ENCODE measurements at places on chromosomes 16 and 17.

DNA sequence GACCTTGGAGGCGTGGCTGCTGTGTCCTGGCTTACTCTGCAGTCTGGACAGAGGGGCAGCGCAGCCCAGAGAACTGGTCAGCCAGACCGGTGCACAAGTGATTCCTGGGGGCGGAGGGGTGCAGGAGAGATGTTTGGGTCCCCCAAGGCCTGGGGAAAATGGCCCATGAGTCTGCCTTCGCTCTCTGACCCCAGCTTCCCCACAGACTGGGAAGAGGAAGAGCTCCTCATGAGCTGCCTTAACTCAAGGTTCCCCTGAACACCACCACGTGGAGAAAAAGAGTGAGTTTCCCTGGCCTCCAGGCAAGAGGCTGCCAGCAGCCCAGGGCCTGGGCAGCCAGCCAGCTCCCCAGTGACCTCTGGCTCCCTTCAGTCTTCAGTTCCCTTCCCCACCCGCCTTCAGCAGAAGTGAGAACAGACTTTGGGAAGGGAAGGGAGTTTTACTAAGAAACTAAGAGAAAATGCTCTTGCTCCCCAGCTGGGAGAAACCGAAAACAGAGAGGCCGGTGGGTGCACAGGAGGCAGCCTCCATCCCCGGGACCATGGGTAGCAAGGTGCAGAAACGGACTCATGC lies 2.0 kb upstream of the C17orf99 start:
- H3K27me3 ChIP-seq, result no peaks in the 10 kb centered on the region
- no peak for DNase-seq
- H3K27ac ChIP-seq, result peak overlapping the region; percentile 9
- H3K4me3 ChIP-seq, result no peak overlapping the region
- peaks cover 17% of the 10 kb centered on the region for H3K36me3 ChIP-seq
- H3K4me1 ChIP-seq, result peaks cover 18% of the 10 kb centered on the region

DNA sequence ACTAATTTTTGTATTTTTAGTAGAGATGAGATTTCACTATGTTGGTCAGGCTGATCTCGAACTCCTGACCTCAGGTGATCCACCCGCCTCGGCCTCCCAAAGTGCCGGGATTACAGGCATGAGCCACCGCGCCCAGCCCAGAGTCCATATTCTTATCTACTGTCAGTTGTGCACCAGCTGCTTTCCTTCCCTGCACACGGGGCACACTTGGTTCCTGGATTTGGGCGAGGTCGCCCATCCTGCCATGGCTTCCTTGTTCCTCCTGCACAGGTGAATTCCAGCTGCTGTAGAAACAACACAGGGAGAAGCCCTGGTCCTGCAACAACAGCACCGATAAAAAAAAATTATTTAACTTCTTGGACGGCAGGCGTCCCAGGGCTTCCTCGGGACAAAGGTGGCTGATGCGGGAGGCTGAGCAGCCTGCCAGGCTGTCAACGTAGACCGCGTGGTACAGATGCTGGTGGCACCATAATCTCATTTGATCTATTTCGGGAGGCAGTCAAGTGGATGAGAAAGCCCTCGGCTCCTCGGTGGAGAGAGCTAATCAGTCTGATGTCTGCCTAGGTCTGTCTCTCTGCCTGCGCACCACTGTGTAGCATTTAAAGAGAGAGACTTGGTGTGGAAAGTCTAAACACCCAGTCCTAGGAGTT lies 19.1 kb downstream of the RGS9 start:
- no peak overlapping the region for H3K4me3 ChIP-seq
- H3K36me3 ChIP-seq, result no peaks in the 10 kb centered on the region
- H3K27ac ChIP-seq, result no peak overlapping the region
- H3K4me1 ChIP-seq, result peaks cover 15% of the 10 kb centered on the region
- peaks cover 11% of the 10 kb centered on the region for H3K27me3 ChIP-seq
- DNase-seq, result no peak

DNA sequence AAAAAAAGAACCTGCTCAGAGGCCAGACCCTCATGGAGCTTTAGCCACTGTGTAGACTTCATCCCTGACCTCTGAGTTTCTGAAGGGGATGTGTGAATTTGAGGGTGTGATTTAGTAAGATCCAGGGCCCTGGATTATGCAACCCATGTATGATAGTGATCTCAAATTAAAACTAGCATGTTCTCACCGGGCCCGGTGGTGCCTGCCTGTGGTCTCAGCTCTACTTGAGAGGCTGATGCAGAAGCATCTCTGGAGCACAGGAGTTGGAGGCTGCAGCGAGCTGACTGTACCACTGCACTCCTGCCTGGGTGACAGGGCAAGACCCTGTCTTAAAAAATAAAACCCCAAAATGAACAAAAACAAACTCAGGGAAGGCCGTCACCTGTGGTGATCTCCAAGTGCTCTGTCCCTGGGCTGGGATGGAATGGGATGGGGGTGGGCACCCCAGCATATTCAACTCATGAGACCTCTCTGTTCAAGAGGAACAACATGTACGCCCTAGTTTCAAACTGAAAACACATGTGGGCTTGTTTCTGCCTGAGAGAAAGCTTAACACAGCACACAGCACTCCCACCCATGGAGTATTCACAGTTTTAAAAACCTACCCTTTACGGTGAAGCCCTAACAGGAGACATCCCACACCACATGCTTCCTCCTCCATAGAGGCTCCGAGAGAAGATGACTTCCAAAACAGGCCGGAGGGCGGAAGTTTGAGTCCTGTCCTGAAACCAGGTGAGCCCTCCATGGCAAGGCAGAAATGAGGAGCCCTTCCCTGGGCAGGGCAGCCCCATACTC lies 30.1 kb downstream of the GNPTG start:
- no peak overlapping the region for H3K27ac ChIP-seq
- no peaks in the 10 kb centered on the region for H3K27me3 ChIP-seq
- no peak overlapping the region for H3K4me3 ChIP-seq

DNA sequence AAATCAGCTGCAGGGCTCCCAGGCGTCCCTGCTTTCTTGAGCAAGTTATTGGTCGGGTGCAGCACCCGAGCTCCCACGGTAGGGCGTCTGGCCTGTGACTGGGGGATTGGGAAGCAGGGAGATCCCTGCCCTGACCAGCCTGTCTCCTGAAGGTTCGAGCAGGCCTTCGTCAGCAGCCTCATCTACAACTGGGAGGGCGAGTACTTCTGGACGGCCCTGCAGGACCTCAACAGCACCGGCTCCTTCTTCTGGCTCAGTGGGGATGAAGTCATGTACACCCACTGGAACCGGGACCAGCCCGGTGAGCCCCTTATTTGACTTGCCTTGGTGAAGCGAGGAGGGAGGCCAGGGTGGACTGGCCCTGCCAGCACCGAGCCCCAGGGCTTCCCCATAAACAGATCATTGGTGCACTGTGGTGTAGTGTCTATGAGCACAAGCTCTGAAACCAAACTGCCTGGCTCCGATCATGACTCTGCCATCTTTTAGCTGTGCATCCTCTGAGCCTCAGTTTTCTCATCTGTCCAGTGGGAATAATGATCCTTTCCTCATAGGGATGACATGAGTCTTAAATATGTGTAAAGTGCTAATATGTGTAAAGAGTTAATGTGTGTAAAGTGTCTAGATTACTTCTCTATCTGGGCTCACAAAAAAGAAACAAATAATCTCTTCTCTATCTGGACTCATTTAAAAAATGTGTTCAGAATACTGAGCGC lies 48.9 kb downstream of the MRC2 start:
- no peaks in the 10 kb centered on the region for H3K36me3 ChIP-seq
- no peak overlapping the region for H3K27ac ChIP-seq
- no peak overlapping the region for H3K4me3 ChIP-seq
- no peaks in the 10 kb centered on the region for H3K27me3 ChIP-seq
- H3K4me1 ChIP-seq, result no peaks in the 10 kb centered on the region

GRCh38 chr17:76132574-76133338 lies 8.3 kb downstream of the FOXJ1 start:
- no peak overlapping the region for H3K27ac ChIP-seq
- no peaks in the 10 kb centered on the region for H3K27me3 ChIP-seq
- H3K4me3 ChIP-seq, result no peak overlapping the region
- no peaks in the 10 kb centered on the region for H3K36me3 ChIP-seq
- peaks cover 16% of the 10 kb centered on the region for H3K4me1 ChIP-seq

DNA sequence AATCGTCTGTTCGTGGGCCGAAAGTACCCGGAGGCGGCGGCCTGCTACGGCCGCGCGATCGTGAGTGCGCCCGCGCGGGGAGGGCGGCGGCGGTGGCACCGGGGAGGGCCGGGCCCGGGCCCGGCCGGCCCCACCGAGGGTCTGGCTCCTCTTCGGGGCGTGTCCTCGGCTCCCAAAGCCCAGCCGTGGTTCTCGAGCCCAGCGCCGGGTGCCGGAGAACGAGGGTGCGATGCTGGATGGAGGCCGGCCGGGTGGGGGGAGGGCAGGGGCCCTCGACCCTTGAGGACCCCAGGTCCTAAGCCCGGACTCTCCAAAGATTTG lies 375 bp downstream of the STUB1 start:
- peaks cover 34% of the 10 kb centered on the region for H3K4me1 ChIP-seq
- H3K27ac ChIP-seq, result peak overlapping the region; percentile 68
- H3K36me3 ChIP-seq, result peaks cover 4% of the 10 kb centered on the region
- peak overlapping the region; percentile 78 for H3K4me3 ChIP-seq

GRCh38 chr16:64950731-64951130 lies 171.1 kb downstream of the CDH11 start:
- no peaks in the 10 kb centered on the region for H3K36me3 ChIP-seq
- no peaks in the 10 kb centered on the region for H3K4me1 ChIP-seq
- no peak overlapping the region for H3K27ac ChIP-seq
- H3K27me3 ChIP-seq, result no peaks in the 10 kb centered on the region
- no peak overlapping the region for H3K4me3 ChIP-seq

All from activated CD8-positive, alpha-beta memory T cell treated with anti-CD3 and anti-CD28 coated beads, Interleukin-2, amount 10 ng/mL, durations not matched to agents 7 days and 5 days (primary cell).